Activated T-helper 17 cell treated with anti-CD3 and anti-CD28 coated beads, Interleukin-2, amount 50 U/mL, for 72 hours (primary cell): ENCODE measurements at places on chromosomes 1 and 21. TPM values are rescaled to one million over a fixed set of nuclear protein-coding genes. Genes with fewer than 3 reads are reported as not detected.

DNAI4 gene
- 0.65 TPM for total RNA-seq

HRNR gene
- total RNA-seq, result not detected

DNA sequence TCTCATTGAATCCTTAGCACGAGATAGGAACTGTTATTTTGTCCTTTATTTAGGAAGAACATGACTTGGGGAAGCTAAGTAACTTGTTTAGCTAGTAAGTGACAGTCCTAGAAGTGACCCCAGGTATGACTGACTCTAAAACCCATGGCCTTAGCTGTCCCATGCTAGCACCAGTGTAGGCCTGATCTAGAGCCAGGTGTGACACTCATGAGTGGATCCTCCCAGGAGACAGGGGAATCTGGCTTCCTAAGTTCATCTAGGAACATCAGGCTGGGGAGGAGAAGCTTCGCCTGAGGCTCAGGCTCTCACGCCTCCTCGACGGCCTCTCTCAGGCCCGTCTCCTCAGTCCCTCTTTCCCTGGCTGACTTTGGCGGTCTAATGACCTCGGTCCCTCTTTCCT is 31.2 kb downstream of the CD48 start:
- no peak for ATAC-seq

DNA sequence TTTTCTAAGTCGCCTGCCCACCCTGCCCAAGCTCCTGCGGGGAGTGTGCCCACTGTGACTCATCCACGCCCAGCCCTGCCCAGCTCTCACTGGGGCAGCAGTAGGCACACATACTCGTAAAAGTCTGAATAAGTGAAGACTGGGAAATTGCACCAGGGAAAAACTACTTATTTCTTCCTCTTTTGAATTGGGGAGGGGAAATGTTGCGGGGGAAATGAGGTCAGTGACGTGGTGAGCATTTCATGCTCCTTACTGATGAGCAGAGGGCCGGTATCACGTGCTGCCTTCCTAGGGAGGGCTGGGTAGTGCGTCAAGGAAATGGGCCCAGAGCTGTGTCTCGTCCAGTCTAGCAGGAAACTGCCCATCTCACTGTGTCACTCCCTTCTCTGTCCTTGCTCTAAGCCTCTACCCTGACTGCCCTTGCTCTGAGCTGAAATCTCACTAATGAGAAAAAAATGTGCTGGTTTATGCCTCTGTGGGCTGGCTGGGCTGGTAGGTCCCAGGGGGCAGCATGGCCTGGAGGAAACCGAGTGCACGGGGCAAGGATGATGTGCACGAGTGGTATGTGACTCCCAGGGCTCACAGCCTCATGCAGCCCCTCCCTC is 13.5 kb upstream of the TNFRSF1B start:
- peak; percentile 28 for ATAC-seq

DNA sequence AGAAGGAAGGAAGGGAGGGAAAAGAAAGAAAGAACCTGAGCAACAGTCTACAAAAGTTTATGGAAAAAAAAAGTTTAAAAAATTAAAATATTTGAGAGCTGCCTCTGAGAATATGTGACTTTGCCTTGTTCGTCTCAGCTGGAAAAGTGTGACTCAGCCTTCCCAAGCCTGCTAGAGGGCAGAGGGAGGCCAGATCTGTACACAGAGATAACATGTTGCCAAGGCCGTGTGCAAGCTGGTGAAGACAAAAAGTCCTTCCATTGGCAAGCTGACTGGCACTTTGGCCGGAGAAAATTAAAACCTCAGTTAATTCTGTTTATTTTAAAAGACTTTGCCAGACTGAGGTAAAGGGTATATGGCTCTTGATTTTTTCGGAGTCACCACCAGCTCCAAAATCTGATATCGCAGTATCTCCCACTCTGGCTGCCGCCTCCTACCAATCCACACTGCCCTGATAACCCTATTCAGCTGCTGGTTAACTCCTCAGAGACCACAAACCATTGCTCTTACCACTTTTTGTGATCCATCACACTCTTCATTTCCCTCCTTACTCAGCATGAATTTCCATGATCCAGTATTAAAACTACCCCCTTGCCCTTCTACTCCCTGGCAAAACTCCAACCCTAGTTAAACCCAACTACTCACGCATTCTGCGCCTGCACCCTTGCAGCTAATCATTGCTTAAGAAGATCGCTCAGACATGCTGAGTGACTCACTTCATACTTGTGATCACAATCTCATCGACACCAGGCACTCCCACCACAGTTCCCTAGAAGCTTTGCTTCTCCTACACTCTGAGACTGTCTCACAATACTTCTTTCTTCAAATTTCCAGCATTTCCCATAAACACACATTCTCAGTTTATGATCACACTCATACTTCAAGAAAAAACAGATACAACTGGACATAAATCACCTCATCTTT is 5.7 kb upstream of the PPP1R15B start:
- ATAC-seq, result peak; percentile 84

DNA sequence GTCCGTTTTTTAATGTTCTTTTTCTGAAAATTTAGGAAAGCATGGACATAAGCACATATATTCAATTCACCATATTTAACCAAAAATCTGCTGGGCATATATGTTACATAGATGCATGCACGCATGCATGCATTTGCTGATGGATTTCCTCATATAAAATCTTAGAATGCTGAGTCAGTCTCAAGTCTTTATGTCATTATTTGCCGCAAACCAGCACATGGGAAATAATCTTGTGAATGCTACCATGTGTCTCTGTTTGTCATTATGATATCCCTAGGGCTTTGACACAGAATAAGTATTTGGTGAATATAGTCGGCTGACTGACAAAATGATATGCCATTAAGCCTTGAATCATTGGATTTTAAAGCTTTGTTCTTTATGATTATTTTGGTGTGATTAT is 776.5 kb downstream of the KCNT2 start:
- no peak for ATAC-seq

PRKAA2 gene
- total RNA-seq, result not detected

USH2A gene
- not detected for total RNA-seq

DNA sequence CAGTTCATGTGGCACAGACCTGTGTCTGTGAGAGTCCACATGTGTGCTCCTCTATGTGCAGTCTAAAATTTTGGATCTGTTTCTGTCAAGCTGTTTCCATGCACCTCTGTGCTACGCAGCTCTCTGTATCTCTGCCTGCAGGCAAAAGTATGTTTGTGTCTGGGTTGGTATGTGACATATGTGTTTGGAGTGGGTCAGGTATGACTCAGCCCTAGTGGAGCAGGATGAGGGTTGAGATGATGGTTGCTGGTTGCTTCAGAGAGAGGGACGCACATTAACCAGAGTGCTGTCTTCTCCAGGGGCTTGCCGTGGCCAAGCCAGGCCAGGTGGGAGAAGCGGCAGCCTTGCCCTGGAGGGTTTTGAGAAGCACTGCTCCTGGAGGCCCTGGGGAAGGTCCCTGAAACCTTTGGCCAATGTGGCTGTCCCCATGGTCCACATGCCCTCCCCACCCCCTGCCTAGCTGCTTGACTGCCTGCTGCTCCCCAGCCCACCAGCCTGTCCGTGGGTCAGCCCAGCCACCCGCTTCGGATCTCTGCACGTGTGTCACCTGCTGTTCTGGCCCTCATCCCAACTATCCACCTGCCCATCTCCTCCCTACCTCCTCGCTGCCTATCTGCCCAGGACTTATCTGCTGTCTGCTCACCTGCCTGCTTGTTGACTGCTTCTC is 4.1 kb upstream of the EVA1B start:
- ATAC-seq, result peak; percentile 24

CLDN8 gene
- total RNA-seq, result not detected

HSD3B1 gene
- not detected for total RNA-seq

CFHR2 gene
- total RNA-seq, result not detected

DNA sequence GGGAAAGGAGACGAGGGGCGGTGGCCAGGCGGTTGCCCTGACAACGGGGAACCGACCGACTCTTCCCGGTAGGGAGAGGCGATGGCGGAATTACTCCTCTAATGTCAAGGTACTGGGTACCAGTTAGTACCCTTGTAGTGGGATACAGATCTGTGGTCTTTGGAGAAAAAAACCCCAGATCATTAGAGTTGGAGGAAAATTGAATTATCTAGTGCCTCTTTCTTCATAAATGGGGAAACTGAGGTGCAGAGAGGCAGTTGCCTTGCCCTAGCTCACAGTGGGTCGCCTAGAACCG is 545 bp upstream of the PEF1 start:
- ATAC-seq, result no peak

DNA sequence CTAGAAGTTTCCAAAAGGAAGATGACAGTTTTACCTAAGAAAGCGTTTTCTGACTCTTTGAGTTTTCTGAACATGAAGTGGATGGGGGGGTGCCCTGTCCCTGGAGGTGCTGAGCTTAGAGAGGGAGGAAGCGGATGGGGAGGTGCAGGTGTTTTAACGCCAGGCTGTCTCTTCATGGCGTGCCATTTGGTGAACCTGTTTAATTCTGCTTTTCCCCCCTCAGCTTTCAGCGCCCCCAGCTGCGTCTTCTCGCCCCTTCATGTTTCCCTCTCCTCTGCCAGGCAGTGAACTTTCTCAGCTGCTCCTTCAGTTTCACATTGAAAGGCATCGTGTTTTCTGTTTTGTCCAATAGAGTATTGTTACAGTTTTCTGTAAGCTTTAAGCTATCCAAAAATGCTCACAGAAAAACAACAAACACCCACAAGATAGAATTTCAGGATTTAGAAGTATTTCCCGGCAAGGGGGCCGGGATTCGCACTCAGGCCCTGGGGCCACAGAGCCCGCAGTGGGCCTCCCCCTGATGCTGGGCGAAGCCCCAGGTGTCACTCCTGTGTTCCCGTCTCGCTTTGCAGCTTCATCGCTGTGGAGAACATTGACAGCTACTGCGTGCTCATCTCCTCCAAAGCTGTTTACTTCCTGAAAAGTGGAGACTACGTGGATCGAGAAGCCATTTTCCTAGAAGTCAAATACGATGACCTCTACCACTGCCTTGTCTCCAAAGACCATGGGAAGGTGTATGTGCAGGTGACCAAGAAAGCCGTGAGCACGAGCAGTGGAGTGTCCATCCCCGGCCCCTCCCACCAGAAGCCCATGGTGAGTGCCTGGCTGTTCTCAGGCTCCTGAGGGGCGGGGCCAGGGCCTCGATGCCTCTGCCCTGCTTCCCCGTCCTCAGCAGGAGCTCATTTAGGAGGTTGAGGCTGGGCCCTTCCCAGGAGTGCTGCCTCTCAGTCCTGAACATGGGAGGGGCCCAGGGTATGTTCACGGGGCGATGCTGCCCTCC is 111.4 kb downstream of the DHRS3 start:
- no peak for ATAC-seq

DNA sequence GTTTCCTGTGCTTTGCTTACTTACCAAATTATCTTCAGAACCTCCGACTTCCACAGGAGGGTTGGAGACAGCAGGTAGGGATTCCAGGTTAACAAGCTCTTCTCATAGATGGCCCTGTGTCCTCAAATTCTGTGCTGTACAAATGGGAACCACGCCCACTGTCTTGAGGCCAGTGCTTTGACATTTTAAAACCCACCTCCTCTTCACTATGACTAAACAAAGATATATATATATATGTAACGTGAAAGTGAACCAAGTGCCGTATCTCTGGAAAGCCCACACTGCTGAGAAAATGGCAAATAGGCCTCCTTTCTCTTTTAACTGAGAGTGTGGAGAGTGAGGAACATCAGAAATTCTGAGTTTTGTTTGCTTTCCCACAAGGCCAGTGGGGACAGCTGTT is 99.6 kb downstream of the ZBTB18 start:
- ATAC-seq, result peak; percentile 43

RORC gene
- total RNA-seq, result 39.5 TPM

DNA sequence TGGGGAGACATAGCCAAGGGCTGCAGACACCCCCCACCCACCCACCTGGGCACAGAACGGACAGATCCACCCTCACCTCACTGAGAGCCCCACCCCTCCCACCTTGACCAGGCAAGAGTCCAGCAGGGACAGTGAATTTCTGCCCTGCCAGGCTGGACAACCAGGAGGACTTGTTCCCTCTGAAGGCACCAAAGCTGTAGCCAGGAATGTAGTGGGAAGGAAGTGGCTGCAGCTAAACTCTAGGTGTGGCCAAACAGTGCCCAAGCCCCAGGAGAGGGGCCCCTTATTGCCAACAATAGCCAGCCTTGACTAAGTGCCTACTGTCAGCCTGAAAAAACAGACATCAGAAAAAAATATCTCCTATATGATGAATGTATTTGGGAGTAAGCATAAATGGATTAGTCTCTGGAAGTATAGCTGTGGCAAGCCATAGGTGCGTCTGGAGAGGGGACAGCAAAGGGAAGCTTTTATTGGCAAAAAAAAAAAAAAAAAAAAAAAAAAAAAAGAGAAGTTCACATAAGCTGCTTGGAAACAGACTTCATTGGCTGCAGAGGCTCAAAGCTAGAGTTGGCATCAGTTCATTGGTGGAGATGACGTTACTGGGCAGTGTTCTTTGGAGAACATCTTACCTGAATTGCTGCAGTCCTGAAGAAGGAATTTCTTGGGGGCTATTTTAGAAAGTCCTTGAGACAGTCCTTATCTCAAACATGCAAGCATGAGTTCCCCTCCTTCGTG is 64.1 kb upstream of the TMEM51 start:
- no peak for ATAC-seq

OLFML3 gene
- 0.13 TPM for total RNA-seq

GRCh38 chr1:8112611-8113261 is 86.6 kb upstream of the ERRFI1 start:
- ATAC-seq, result no peak

GRCh38 chr1:100706296-100706695 is 13.2 kb upstream of the VCAM1 start:
- ATAC-seq, result no peak

DNA sequence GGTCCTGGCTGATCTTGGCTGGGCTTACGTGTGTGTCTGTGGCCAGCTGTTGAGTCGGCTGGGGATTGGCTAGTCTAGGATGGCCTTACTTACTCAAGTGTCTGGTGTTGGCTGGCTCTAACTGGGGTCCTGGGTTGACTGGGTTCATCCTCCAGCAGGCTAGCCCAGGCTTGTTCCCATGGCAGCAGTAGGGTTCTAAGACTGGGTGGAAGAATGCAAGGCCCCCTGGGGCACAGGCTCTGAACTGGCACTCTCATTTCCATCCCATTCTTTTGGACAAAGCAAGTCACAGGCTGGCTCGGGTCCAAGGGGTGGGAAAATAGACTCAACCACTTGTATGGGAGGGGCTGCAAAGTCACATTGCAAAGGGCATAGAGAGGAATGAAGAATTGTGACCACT is 7.9 kb upstream of the OPRD1 start:
- ATAC-seq, result no peak
